Kasumi-1 (cell line): ENCODE measurements at places on chromosomes 6 and 20.

DNA sequence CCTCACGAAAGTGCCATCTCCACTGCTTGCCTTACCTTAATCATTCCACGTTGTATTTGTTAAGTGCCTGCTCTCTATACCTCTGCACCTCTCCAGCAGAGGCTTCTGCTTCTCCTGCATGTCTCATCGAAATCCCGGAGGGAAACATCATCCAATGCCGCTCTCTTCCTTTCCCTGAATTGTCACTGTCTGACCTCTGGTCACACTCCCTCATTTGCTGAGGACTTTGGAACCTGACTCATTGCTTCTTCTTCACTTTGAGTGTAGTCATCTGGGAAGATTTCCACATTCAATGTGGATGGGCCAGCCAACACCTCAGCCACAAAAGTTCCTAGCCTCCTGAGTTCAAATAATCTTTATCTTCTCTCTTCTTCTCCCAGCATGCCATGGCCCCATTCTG lies 78.9 kb upstream of the BEND6 start:
- no peak for DNase-seq

- no peak for DNase-seq
These were observed 17.3 kb downstream of the DNPH1 start for GRCh38 chr6:43211955-43212354.

DNA sequence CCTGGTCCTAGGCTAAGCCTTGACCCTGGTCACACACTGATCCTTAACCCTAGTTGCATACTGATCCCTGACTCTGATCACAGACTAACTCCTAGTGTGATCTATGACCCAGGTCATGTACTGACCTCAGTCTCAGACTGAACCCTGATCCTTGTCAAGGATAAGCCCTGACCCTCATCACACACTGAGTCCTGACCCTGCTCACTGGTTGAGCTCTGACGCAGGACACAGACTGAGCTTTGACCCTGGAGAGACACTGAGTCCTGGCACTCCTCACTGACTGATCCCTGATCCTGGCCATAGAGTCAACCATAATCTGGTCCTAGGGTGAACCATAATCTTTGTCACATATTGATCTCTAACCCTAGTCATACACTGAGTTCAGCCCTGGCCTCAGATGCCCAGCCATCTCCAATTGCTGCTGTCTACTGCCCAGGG lies 37.9 kb downstream of the KCNB1 start:
- no peak for DNase-seq

- DNase-seq, result no peak
These were observed 5.1 kb downstream of the SNTA1 start for GRCh38 chr20:33438481-33438880.

GRCh38 chr6:133242637-133243585 lies 1.8 kb downstream of the EYA4 start:
- DNase-seq, result no peak

DNA sequence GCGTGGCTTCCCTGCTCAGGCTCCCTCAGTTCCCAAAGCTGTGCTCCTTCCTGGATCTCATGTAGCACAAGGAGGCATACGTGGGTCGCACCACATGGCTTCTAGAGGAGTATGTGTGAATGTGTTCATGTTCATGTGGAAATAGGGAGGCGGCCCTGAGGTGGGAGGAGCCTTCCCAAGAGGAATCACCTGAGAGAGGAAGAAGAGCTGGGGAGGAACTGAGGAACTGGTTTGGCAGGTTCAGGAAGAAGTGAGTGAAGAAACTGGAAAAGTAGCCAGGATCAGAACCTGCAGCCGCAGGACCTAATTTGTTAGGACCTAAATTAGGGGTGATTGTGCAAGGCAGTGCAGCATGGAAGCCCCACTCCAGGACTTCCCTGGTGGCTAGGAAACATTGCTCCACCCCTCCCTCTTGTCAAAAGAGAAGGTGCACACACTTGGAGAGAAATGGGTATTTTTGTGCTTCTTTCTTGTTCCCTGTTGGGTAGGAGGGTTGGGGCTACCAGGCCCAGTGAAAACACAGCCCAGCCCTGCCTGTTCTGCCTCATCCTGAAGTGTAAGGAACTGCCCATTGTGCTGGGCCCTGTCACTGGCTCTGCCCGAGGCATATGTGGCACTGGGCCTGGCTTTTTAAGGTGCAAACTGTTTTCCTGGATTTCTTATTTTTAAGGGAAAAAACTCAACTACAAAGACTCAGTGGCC lies 20.7 kb downstream of the SYNJ2 start:
- DNase-seq, result no peak

DNA sequence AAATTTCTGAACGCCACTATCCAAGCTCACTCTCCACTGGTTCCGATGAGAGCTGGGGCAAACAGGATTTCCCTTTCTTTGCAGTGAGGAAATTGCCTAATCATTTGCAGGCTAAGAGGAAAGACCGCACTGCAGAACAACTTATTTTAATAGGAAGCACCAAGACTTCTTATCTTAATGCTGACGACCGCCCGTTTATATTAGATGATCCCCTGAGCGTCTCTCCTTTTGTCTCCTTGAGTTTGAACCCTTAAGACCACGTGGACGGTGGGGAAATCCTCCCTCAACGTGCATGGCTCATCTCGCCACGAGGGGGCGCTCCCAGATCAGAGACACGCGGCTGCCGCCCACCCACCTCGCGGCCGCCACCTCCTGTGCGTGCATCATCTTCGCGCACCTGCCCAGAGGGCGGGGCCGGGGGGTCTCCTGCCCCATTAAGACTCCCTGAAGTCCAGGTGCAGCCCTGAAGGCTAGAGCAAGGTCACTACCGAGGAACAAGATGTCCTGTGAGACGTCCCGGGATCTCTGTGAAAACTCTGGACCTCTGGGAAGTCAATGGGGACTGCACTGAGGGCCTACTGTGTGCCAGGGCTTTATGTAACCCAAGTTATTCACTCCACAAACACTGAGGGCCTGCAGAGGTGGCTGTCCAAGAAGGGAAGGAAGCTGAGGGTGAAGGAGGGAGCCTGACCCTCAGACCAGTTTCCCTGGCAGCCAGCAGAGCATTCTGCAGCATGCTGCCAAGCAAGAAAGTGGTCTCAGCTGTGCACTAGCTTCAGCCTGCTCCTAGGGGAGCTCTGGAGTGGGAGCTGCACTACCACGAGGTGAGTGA lies 28.1 kb downstream of the PDYN start:
- peak; percentile 86 for DNase-seq

GRCh38 chr6:111871207-111871606 lies 2.0 kb downstream of the FYN start:
- DNase-seq, result peak; percentile 64

DNA sequence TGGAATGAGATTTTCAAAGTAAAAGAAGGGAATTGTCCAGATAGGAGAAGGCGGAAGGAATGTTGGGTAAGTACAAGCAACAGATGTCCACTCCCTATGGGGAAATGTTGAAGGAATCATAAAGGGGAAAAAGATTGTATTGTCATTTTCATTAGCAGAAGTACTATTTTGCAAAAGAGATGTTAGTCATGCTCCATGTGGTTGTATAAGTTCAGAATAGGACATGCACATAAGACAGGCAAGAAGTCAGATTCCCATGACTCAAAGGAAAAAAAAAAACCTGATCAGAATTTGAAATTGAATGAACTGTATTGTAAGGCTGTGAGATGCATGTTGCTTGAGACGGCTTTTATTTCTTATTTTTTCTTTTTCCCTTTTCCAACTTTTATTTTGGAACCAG lies 36.8 kb downstream of the GRM1 start:
- DNase-seq, result no peak

GRCh38 chr20:2023151-2023550 lies 29.3 kb upstream of the PDYN start:
- no peak for DNase-seq

DNA sequence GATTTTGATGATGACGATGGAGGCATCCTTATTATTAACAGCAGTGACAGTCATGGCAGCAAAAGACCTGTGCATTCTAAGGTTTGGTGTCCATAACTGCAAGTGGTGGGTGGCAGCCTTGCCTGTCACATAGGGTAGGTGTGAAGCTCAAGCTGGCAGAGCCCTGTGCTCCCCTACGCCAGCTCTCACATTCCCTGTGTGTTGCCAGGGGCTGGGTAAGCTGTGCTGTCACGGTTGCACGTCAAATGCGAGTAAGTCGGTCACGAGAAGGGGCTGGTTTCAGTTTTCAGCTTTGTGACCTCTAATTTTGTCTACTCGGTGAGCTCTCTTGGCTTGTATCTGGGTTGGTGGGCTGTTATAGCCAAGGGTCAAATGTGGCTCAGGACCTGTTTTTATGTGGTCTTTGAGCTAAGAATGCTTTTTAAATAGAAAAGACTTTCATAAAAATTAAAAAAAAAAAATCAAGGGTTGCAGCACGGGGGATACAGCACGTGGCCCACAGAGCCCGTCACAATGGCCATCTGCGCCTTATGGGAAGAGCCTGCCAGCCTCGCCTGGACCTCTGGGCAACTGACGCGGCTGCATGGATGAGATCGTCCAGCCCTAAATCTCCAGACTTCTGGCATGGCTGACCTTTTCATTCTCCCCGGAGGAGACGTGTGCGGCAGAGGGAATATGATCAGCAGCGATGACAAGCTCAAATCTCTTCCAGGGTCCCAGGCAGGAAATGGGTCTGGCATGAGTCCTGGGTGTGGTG lies 148.5 kb downstream of the PHACTR3 start:
- no peak for DNase-seq

DNA sequence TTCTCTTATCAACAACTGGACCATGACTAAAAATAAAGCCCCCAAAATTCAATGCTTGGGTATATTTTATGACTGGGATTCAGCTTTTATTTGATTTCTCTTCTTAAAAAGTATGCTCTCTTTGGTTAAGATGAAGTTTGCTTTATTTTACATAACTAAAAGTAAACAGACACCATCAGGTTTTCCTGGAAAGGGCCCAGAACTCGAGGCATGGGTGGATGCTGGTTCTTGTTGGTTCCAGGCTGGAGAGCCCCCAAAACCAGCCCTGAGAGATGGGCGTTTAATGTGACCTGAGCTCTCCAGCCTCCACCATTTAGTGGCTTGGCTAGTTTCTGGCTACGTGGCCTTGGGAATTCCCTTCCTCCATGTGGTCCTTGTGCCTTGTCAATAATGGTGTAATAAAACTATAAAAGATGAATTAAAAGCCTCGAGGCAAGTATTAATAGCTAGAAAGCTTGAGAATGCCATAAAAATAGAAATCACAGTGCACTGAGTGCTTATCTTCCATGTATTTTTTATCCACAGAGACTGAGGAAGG lies 34.1 kb downstream of the BANF2 start:
- DNase-seq, result no peak

DNA sequence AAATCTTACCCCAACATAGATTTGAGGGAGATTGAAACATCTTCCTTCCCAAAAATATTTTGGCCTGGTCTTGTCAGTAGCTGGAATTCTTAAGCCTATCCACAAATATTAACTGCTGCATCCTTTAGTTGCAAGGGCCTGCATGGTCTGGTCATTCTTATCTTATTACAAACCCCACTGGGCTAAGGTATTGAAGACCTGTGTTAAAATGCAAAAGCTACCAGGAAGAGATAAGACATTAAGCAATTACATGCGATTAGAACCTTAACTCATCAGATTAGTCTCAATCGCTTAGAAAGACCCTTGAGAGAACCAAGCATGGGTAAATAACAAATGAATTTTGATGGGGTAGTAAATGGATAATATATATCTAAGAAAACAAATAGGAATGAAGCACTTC lies 426.6 kb downstream of the FRK start:
- no peak for DNase-seq

- DNase-seq, result no peak
These were observed 8.3 kb downstream of the HSPA12B start for GRCh38 chr20:3740615-3741301.

GRCh38 chr6:111838749-111839484 lies 34.3 kb downstream of the FYN start:
- no peak for DNase-seq

- no peak for DNase-seq
These were observed 134.5 kb downstream of the EDN3 start for GRCh38 chr20:59434960-59435359.

GRCh38 chr20:62675156-62675876 lies 33.0 kb downstream of the SLCO4A1 start:
- peak; percentile 95 for DNase-seq

DNA sequence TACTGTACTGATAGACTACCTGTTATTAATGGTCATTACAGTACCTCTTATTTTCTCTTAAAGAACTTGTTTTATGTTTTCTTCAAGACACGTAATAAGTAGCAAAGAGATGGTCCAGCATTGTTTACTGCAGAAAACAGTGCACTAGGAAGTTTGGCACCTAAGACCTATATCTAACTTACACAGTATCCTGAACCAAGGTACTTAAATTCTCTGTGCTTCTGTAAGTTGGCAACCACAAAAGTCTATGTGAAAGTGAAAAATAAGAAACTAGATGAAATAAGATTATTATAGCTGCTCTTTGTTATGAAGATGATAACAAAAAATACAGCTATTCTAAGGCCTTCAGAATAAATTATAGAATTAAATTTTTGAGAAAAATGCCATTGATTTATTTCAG lies 411.7 kb upstream of the SOX4 start:
- DNase-seq, result no peak

DNA sequence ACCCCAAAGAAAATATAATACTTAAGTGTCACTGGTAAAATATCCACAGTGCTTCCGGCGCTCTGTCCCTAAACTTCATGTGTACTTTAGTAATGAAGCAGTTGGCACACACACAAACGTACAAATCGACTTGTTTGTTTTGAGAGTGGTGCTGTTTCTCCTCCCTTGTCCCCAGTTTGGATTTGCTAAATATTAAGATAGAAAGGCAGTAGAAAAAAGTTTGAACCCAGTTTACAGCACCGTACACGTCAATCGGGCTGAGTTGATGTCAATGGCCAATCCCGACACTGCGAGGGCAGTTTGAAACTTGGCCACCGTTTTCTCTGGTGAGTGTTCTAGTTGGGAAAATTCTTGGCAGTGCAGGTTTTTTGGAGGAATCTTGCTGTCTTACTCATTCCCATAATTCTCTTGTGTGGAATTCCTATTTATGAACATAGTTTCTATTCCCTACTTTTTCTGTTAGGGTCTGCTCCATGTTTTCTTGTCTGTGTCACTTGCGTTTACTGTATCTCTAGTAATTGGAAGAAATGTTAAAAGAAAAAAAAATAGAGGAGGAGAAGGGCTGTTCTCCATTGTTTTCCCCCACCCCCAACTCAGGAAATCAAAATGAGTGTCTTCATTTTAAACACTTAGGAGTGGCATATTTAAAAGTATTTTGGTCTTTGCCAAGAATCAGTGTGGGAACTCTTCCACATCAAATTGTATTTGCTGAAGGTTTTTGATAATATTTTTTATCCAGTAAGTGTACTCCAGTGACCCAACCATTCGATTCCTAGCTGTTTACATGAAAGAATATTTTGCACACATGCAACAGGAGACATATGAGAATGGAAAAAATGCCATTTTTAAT lies 72.3 kb downstream of the OR2B2 start:
- peak; percentile 56 for DNase-seq

DNA sequence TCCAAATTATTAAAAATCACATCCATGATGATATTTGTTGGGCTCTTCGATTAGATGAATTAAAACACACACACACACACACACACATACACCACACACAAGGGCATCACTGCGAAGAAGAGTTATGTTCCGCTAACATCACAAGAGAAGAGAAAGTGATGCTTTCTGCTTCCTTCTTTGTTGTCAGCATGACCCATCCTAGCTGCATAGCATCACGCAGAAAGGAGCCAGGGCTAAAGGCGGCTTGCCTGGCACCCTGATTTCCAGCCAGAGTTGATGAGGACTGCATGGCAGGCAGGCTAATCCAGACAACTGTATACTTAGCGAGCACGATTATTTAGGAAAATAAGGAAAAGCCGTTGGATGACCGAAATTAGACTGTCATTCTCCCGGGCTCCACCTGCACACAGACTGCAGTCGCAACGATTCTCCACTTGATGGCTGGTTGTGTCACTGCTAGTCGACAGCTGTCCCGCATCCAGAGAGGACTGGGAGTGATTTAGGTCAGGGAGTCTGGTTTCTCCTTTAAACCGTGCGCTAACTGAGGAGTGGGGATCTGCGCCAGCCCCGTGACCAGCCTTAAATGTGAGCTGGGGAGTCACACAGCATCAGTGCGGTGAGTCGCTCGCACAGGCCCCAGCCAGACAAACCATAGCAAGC lies 70.6 kb upstream of the SOX4 start:
- DNase-seq, result no peak
